Mesendoderm (in vitro differentiated cells): ENCODE measurements at places on chromosomes 3 and 15.

GRCh38 chr3:42582474-42583070 is 805 bp upstream of the SEC22C start:
- H3K36me3 ChIP-seq = no peaks in the 10 kb centered on the region
- DNase-seq = no peak
- H3K4me3 ChIP-seq = peak overlapping the region; percentile 63
- H3K27ac ChIP-seq = peak overlapping the region; percentile 42
- no peaks in the 10 kb centered on the region for H3K27me3 ChIP-seq

- H3K4me1 ChIP-seq = peaks cover 4% of the 10 kb centered on the region
- H3K36me3 ChIP-seq = no peaks in the 10 kb centered on the region
- DNase-seq = peak; percentile 85
- no peak overlapping the region for H3K4me3 ChIP-seq
- peak overlapping the region; percentile 59 for H3K27ac ChIP-seq
- H3K27me3 ChIP-seq = no peaks in the 10 kb centered on the region
Measured at GRCh38 chr3:15310491-15311370, 21.7 kb downstream of the SH3BP5 start.

DNA sequence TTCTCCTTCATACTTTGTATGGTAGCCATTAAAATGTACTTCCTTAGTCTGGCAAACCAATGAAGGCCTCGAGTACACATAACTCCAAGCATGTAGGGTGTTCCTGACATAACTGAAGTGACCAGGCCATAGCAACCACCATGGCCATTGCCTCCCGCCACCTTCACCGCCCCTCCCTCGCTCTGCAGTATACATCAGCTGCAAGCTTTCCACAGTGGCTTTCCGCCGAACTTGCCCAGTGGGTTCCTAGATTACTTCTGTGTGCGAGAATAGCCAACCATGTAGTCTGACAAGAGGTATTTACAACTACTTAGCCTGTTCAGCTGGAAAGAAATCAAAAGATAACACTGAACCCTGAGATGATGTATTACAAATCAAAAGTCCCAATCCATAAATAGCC is 3.4 kb upstream of the CTNNB1 start:
- H3K4me1 ChIP-seq = peaks cover 2% of the 10 kb centered on the region
- no peak for DNase-seq
- H3K27ac ChIP-seq = no peak overlapping the region
- no peaks in the 10 kb centered on the region for H3K27me3 ChIP-seq
- H3K4me3 ChIP-seq = no peak overlapping the region

GRCh38 chr3:126548556-126549466 is 9.9 kb downstream of the C3orf22 start:
- H3K4me3 ChIP-seq = no peak overlapping the region
- H3K4me1 ChIP-seq = peaks cover 3% of the 10 kb centered on the region
- H3K27ac ChIP-seq = no peak overlapping the region
- H3K27me3 ChIP-seq = no peaks in the 10 kb centered on the region
- no peaks in the 10 kb centered on the region for H3K36me3 ChIP-seq

GRCh38 chr3:42257007-42257406 is 9.0 kb downstream of the CCK start:
- no peaks in the 10 kb centered on the region for H3K36me3 ChIP-seq
- no peak overlapping the region for H3K27ac ChIP-seq
- no peaks in the 10 kb centered on the region for H3K4me1 ChIP-seq

GRCh38 chr3:160771811-160772459 is 15.9 kb downstream of the PPM1L start:
- no peak overlapping the region for H3K27ac ChIP-seq
- DNase-seq = no peak
- H3K4me1 ChIP-seq = no peaks in the 10 kb centered on the region
- H3K4me3 ChIP-seq = no peak overlapping the region

GRCh38 chr3:117893001-117893400 is 1141.6 kb downstream of the IGSF11 start:
- H3K4me3 ChIP-seq = no peak overlapping the region
- no peaks in the 10 kb centered on the region for H3K4me1 ChIP-seq
- no peak for DNase-seq
- H3K27ac ChIP-seq = no peak overlapping the region
- no peaks in the 10 kb centered on the region for H3K36me3 ChIP-seq

- no peaks in the 10 kb centered on the region for H3K36me3 ChIP-seq
- H3K27ac ChIP-seq = no peak overlapping the region
- DNase-seq = no peak
- H3K27me3 ChIP-seq = no peaks in the 10 kb centered on the region
Measured at GRCh38 chr3:23302271-23302670, 99.1 kb downstream of the UBE2E2 start.

GRCh38 chr3:158233791-158234190 is 123.9 kb downstream of the RSRC1 start:
- H3K36me3 ChIP-seq = no peaks in the 10 kb centered on the region
- no peaks in the 10 kb centered on the region for H3K27me3 ChIP-seq
- H3K27ac ChIP-seq = no peak overlapping the region
- no peak overlapping the region for H3K4me3 ChIP-seq

GRCh38 chr3:106860182-106860581 is 517.1 kb upstream of the CCDC54 start:
- no peaks in the 10 kb centered on the region for H3K4me1 ChIP-seq
- no peak overlapping the region for H3K27ac ChIP-seq

- no peak for DNase-seq
- H3K4me3 ChIP-seq = no peak overlapping the region
- H3K27me3 ChIP-seq = no peaks in the 10 kb centered on the region
- H3K27ac ChIP-seq = no peak overlapping the region
Measured at GRCh38 chr15:73957785-73958184, 31.5 kb downstream of the LOXL1 start.

DNA sequence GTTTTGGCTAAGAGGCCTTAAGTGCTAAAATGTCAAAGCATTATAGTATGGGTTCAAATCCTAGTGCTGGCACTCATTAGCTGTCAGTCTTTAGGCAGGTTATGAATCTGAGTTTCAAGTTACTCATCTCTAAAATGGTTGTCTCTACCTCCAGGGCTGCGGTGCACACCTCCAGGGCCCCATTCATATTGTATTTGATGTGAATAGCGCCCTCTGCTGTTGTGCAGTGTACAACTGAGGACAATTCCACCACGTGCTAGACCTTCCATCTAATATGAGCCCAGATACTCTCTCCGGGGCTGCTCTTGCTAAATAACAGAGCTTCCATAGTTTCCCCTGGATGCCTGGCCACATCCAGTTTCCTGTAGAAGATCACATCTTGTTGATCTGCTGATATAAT is 54.3 kb downstream of the OXNAD1 start:
- H3K27ac ChIP-seq = no peak overlapping the region
- H3K36me3 ChIP-seq = no peaks in the 10 kb centered on the region
- no peak overlapping the region for H3K4me3 ChIP-seq

GRCh38 chr3:124248471-124249028 is 256.6 kb upstream of the ROPN1 start:
- H3K36me3 ChIP-seq = no peaks in the 10 kb centered on the region
- H3K27me3 ChIP-seq = peaks cover 2% of the 10 kb centered on the region
- DNase-seq = no peak
- no peak overlapping the region for H3K4me3 ChIP-seq
- H3K27ac ChIP-seq = no peak overlapping the region

- no peaks in the 10 kb centered on the region for H3K27me3 ChIP-seq
- H3K4me1 ChIP-seq = no peaks in the 10 kb centered on the region
- H3K27ac ChIP-seq = no peak overlapping the region
- H3K4me3 ChIP-seq = no peak overlapping the region
Measured at GRCh38 chr3:171168086-171168485, 141.6 kb upstream of the SLC2A2 start.

DNA sequence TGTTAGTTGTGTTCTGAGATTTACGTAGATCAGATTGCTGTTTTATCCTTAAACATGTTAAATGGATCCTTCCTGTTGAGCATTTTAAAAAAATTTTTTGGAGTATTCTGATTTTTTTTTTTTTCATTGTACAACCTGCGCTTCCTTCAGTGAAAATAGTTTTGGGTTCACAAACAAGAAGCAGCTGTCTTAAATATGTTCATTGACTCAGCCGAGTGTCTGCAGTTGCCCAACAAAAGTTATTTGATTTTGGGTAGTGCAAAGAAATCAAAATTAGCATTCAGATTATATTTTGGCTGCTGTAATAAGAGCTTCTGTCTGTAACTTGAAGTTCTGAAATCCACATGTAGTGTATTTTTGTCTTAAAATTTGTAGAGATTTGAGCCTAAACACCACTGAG is 148.2 kb downstream of the BBX start:
- no peaks in the 10 kb centered on the region for H3K27me3 ChIP-seq
- H3K27ac ChIP-seq = no peak overlapping the region
- H3K4me1 ChIP-seq = peaks cover 6% of the 10 kb centered on the region
- no peaks in the 10 kb centered on the region for H3K36me3 ChIP-seq
- no peak overlapping the region for H3K4me3 ChIP-seq

- no peak for DNase-seq
- H3K4me1 ChIP-seq = peaks cover 2% of the 10 kb centered on the region
- no peak overlapping the region for H3K4me3 ChIP-seq
- H3K27ac ChIP-seq = no peak overlapping the region
- H3K36me3 ChIP-seq = no peaks in the 10 kb centered on the region
- no peaks in the 10 kb centered on the region for H3K27me3 ChIP-seq
Measured at GRCh38 chr15:35481064-35481463, 64.9 kb downstream of the DPH6 start.

DNA sequence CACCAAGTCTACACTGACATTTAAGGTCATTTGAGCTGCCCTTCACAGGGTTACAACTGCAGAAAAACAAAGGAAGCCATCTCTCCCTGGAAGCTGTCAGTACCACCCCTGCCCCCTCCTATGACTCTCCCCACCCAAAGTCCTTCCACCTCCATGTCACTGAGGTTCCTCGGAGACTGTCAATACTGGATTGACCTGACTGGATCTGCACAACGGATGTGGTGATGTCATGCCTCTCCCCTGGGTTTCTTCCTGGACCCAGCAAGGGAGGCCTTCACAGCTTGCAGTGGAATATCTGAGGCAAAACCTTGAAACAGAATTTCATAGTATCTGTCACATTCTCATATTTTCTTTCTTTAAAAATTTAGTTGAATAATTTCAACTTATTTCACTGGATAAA is 153.5 kb downstream of the CLSTN2 start:
- H3K27me3 ChIP-seq = no peaks in the 10 kb centered on the region
- no peak overlapping the region for H3K4me3 ChIP-seq
- no peaks in the 10 kb centered on the region for H3K36me3 ChIP-seq
- H3K4me1 ChIP-seq = no peaks in the 10 kb centered on the region
- H3K27ac ChIP-seq = no peak overlapping the region
- DNase-seq = no peak

DNA sequence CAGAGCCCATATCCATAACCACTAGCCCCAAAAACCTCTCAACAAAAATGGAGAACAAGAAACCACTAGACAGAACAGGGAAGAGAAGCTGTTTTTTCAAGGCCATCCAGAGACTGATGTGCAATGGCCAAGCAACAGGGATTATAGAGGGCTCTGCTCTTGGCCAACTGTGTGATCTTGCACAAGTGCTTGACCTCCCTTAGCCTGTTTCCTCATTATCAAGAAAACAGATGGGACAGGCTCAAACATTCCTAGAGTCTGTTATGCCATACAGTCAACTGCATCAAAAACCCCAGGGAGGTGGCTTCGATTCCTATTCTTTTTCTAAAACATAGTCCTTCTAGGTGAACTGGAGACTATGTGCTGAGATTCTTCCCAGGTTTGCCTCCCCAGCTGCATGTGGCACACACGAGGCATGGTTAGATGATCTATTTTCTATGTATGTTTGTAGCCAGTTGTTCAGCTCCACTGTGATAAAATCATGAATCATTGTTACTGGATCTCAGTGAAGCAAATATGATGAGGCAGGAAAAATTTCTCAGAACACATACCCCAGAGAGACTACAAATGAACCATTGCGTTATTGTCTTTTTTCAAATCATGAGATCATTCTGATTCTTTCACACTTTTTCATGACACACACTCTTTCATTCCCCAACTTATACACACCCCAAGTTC is 132.9 kb upstream of the TGFBR2 start:
- no peaks in the 10 kb centered on the region for H3K4me1 ChIP-seq
- no peak overlapping the region for H3K4me3 ChIP-seq
- no peak for DNase-seq
- no peaks in the 10 kb centered on the region for H3K36me3 ChIP-seq
- no peak overlapping the region for H3K27ac ChIP-seq

DNA sequence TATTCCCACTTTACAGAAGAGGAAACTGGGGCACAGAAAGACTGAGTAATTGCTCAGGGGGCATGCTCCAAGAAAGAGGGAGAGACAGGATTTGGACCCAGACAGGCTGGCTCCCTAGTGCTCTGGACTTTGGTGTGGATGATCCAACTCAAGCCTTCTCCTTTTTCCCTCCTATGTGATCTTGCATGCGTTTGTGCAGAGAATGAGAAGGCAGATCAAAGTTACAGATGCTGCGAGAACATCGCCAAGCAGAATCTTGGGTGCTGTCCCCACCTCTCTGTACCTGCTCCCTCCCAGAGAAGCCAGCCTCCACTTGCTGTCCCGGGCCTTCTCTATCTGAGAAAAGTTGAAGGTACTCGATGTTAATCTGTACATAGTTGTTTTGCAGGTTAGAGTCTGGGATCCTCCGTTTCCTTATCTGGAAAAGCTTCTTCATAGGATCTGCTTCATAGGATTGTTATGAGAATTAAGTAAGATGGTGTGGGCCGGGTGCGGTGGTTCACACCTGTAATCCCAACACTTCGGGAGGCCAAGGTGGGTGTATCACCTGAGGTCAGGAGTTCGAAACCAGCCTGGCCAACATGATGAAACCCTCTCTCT is 10.2 kb downstream of the GNB5 start:
- no peak for DNase-seq
- no peaks in the 10 kb centered on the region for H3K36me3 ChIP-seq
- no peak overlapping the region for H3K27ac ChIP-seq
- H3K27me3 ChIP-seq = no peaks in the 10 kb centered on the region
- peaks cover 1% of the 10 kb centered on the region for H3K4me1 ChIP-seq

- no peaks in the 10 kb centered on the region for H3K4me1 ChIP-seq
- no peaks in the 10 kb centered on the region for H3K36me3 ChIP-seq
Measured at GRCh38 chr3:149235599-149236424, 14.2 kb upstream of the CP start.

GRCh38 chr15:99154271-99154670 is 49.4 kb downstream of the SYNM start:
- H3K27ac ChIP-seq = no peak overlapping the region
- H3K4me3 ChIP-seq = no peak overlapping the region
- H3K4me1 ChIP-seq = peaks cover 8% of the 10 kb centered on the region
- no peaks in the 10 kb centered on the region for H3K36me3 ChIP-seq
- peak; percentile 81 for DNase-seq

GRCh38 chr15:35874260-35874905 is 328.4 kb upstream of the DPH6 start:
- no peak overlapping the region for H3K27ac ChIP-seq
- H3K27me3 ChIP-seq = no peaks in the 10 kb centered on the region
- H3K36me3 ChIP-seq = no peaks in the 10 kb centered on the region
- no peaks in the 10 kb centered on the region for H3K4me1 ChIP-seq
- H3K4me3 ChIP-seq = no peak overlapping the region
- peak; percentile 18 for DNase-seq

DNA sequence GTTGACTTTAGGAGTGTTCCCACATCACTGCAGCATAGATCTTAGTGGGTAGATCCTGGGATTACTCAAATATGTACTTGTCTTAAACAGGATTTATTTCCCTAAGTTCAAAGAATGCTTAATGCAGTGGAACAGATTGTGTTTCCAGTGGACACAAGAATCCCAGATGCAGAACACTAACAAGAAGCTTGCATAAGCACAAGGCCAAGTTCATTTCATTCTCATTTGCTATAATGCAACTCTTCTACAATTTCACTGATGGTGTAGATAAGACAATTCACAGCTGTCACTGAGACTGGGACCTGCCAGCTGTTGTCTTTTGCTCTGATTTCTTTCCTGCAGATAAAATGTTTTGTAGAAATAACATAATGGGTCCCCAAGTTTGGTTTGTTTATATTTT is 225.6 kb downstream of the NFKBIZ start:
- H3K27ac ChIP-seq = no peak overlapping the region
- peaks cover 3% of the 10 kb centered on the region for H3K4me1 ChIP-seq
- DNase-seq = no peak
- H3K4me3 ChIP-seq = no peak overlapping the region
